T-helper 1 cell (primary cell): ENCODE measurements at places on chromosomes 12 and 14.

GRCh38 chr12:109115758-109116610, at the start of gene ACACB:
ACACB (plus strand) TSS chr12:109116587; CDS start chr12:109139406, 22,819 bp downstream.
- no peak for DNase-seq

- DNase-seq, result no peak
Measured at GRCh38 chr12:128307791-128308190, 40.8 kb downstream of the TMEM132C start.

DNA sequence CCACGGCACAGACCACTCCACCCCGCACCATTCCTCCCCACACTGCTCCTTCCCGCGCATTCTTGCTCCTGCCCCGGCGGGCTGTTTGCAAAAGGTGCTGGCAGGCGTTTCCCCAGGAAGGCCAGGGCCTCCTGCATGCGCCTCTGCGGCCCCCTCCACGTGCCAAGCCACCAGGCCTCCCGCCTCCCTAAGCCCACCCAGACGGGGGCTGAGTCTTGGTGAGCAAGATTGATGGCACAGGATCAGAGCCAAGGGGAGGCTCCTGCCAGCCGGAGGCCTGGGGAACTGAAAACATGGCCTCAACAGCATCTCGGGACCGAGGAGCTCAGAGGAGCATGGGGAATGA, 328.3 kb upstream of the DIO3 start:
- no peak for DNase-seq

DNA sequence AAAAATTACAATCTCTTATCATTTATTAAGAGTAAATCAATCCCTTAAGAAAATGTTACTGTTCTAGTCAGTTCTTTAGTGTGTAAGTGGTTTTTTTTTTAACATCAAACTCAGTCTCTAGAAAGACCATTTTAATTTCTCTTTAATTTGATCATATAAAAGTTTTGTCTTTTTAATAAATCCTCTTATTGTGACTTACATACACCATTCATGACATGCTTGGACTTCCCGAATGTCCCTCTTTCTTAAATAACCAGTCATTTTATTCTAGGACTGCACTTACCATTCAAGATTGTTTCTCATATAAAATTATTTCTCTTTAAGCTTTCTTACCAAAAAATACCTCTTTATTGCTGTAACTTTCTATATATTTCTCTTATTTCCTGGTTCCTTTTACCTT, 60.8 kb upstream of the EVL start:
- DNase-seq, result no peak

- no peak for DNase-seq
Measured at GRCh38 chr12:30358671-30359070, 337.0 kb downstream of the IPO8 start.

- no peak for DNase-seq
Measured at GRCh38 chr14:57831981-57832380, 33.9 kb downstream of the SLC35F4 start.

GRCh38 chr12:26197832-26198231, 2.5 kb downstream of the SSPN start:
- no peak for DNase-seq

- no peak for DNase-seq
Measured at GRCh38 chr12:62205346-62205745, 54.9 kb upstream of the USP15 start.

GRCh38 chr12:10241727-10242126, 29.1 kb downstream of the GABARAPL1 start:
- no peak for DNase-seq

DNA sequence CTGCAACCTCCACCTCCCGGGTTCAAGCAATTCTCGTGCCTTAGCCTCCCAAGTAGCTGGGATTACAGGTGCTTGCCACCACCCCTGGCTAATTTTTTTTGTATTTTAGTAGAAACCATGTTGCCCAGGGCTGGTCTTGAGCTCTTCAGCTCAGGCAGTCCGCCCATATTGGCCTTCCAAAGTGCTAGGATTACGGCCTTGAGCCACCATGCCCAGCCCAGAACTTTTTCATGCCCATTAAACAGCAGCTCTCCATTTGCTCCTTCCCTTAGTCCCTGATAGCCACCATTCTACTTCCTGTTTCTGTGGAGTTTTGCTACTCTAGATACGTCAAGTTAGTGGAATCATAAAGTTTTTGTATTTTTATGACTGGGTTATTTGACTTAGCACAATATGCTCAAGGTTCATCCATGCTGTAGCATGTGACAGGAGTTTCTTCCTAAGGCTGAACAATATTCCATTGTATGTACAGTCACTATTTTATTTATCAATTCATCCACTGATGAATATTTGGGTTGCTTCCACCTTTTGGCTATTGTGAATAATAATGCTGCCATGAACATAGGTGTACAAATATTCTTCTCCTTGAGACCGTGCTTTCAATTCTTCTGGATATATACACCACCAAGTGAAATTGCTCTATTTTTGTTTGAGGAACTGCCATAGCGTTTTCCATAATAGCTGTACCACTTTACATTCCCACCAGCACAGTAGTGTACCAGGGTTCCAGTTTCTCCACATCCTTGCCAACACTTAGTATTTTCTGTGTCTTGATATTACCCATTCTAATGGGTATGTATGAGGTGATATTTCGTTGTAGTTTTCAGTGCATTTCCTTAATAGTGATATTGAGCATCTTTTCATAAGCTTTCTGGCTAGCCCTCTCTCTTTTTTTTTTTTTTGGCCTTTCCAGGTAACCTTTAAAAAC, 15.0 kb downstream of the ATF1 start:
- DNase-seq, result no peak

DNA sequence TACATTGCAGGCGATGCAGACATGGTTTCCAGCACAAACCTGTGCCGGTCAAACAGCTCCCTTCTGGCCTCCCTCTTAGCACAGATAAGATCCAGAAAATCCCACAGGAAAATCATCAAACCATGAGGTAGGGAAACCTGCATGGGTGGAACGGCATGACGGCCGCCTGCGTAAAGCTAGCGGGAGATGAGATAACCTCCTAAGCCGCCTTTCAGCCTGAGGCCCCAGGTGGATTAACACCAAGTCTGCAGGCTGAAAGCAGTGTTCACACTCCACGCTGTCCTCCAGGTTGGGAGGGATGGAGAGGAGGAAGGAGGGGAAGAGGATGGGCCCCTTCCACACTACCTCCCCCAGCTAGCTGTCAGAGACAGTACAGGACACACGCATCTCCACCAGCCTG, 63.8 kb downstream of the TSPAN11 start:
- DNase-seq, result no peak

GRCh38 chr14:39419272-39419671, 13.0 kb downstream of the FBXO33 start:
- DNase-seq, result no peak

GRCh38 chr12:103956509-103957027, 9.1 kb upstream of the TDG start:
- DNase-seq, result peak; percentile 8

DNA sequence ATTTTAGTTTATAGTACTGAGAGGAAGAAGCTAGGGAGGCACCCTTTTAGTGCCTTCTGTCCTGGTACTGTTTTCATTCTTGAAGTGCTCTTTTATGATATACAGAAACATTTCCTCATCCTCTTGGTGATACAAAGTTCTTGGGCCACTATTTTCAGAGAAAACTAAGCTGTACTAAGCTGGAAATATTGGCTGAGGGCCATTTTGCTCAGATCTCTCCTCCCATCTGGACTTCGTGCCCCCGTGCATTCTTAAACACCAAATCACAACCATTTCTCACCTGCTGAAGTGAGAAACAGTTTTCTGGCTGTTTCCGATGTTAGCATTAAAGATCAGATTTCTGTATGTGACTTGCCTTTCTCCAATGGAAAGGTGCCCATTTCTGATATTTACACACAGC, 158.9 kb downstream of the FBXL14 start:
- DNase-seq, result no peak

DNA sequence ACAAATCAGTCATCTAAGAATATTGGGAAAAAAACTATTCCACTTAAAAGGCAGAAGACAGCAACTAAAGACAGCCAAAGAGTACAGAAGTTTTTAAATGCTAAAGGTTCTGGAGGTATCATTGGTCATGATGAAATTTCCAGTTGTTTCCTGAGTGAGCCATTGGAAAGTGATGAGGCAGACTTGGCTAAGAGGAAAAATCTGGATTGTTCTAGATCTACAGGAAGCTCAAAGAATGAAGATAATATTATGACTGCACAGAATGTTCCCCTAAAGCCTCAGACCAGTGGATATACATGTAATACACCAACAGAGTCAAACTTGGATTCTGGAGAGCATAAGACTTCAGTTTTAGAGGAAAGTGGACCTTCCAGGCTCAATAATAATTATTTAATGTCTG, 22.8 kb downstream of the GALNT4 start:
- no peak for DNase-seq

DNA sequence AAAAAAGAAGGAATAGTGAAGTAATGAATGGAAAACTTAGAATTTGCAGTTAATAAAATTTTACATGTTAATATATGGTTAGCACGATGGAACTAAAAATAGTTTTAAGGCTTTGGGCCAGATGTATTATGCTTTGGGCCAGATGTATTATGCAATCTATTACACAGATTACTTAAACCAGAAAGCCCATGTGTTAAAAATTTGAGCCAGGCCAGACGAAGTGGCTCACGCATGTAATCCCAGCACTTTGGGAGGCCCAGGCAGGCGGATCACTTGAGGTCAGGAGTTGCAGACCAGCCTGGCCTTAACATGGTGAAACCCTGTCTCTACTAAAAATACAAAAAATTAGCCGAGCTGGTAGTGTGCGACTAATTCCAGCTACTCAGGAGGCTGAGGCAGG, 17.2 kb downstream of the IFT81 start:
- no peak for DNase-seq

GRCh38 chr14:28300356-28300755, 466.2 kb upstream of the FOXG1 start:
- DNase-seq, result no peak

GRCh38 chr12:76402259-76402658, 54.0 kb upstream of the BBS10 start:
- no peak for DNase-seq

GRCh38 chr14:98114122-98114895, 1157.7 kb downstream of the BCL11B start:
- no peak for DNase-seq

DNA sequence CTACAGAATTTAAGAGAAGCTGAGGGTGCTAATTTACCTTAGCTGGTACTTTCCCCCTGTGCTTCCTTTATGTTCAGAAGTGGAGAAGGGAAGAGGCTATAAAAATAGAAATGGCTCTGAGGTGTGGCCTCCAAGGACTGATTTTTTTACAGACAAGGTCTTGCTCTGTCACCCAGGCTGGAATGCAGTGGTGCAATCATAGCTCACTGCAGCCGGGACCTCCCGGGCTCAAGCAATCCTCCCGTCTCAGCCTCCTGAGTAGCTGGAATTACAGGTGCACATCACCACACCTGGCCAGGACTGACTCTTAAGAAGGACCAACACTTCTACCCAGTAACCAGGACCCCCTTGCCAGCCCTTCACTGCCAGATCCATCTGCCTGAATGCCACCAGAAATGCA, 23.9 kb upstream of the NAP1L1 start:
- no peak for DNase-seq

DNA sequence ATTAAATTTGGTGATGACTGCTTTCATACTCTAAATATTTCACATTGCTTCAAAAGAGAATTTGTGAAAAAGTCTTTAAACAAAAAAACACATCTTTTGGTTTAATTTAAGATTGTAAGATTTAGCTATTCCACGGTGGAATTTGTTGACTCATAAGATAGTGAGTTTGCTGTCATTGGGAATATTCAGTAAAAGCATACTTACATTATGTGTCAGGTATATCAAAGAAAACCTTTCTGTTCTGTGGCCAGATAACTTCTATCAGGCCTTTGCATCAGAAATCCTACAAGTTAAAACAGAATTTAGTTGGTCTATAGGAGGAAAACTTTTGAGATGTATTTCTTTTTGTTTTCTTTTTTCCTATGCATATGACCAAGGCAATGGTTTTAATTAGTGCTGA, 148.8 kb upstream of the E2F7 start:
- no peak for DNase-seq

DNA sequence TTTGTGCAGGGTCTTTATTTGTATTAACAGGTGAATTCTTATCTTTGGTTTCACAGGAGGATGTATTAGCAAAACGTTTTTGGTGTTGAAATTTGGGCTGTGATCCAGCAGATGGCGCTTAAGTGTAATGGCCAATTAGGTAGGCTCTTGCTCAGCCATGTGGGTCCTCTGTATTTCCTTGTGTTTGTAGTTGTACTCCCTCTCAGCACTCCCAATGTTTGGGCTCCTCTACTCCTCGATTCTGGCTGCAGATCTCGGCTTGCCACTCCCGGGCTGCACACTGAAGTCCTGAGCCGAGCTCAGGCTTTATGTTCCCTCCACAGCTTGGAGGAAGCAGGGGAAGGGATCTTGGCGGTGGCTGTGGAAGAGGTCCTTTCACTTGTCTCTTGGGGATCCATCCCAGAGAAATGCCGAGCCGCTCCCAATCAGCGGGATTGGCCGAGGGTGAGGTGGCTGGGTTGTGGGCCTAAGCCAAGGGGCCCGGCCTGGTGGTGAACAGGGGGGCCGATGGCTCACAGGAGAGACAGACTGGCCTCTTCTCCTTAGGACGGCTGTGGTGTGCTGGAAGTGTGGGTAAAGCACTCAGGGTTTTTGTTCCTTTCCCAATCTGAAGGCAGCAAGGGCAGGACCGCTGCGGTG, 133.7 kb downstream of the AEBP2 start:
- peak; percentile 47 for DNase-seq

- DNase-seq, result no peak
Measured at GRCh38 chr12:116582610-116583009, 23.4 kb downstream of the MAP1LC3B2 start.

DNA sequence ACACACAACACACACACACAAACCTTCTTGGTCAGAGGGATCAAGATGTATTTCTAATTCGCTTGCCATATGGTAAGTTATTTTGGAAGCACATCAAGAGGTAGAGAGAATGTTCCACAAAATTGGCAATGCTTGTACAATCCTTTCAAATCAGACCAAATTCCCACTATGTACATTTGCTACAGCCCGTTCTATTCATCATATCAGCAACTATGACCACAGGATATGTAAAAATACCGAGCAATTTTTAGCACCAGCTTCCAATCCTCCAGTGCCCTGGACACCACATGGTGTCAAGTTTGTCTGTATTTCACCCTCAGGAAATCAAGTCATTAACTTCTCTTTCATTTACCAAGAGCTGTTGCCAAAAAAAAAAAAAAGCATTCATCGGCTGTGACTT, 21.2 kb downstream of the TBX5 start:
- no peak for DNase-seq

DNA sequence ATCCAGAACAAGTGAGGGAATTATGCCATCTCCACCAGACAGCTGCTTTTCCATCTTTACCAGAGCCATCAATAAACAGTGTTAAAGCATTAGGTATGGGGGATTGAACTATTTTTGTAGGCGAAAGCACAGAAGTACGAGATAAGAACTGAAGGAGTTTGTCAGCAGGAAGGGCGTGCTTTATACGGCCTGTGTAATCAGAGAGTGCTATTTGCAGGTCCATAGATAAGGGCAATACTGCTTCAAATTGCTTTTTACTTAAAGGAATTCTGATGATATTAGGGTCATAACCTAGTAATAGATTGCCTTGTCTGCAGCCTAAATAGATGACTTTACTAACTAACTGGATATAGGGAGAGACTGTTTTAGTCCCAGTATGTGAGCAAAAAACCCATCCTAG, 20.3 kb upstream of the CLEC4E start:
- no peak for DNase-seq
